ENCODE measurements at places on chromosomes 5 and 9. TPM values are rescaled to one million over a fixed set of nuclear protein-coding genes. Genes with fewer than 3 reads are reported as not detected.

GRCh38 chr5:6840136-6840793 lies 127.0 kb downstream of the TENT4A start:
- DNase-seq: no peak
- no peak overlapping the region for H3K27ac ChIP-seq
- H3K36me3 ChIP-seq: no peaks in the 10 kb centered on the region
- no peak overlapping the region for H3K4me3 ChIP-seq
- no peaks in the 10 kb centered on the region for H3K27me3 ChIP-seq

DNA sequence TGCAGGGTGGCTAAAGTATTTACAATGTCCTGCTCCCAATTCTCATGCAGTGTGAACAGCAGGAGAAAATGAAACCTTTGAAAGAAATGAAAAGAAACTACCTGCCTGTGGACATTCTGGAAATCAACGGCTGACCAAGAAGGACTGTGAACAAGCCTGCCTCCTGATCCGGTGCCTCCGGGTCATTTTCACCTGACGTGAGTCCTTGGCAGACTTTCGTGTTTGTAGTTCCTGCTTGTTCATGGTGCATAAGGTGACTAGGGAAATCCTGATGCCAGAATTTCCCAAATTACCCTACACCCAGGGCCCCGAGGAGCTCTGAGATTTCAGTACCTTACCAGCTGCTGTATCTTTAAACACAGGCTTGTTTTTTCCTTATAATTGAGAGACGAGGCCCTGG lies 317.5 kb downstream of the TLE1 start:
- no peak for DNase-seq
- H3K27ac ChIP-seq: peak overlapping the region; percentile 34
- no peaks in the 10 kb centered on the region for H3K36me3 ChIP-seq

- DNase-seq: no peak
- H3K36me3 ChIP-seq: no peaks in the 10 kb centered on the region
- no peak overlapping the region for H3K27ac ChIP-seq
- no peaks in the 10 kb centered on the region for H3K27me3 ChIP-seq
These were observed 27.1 kb downstream of the LHX6 start for GRCh38 chr9:122201641-122202040.

GRCh38 chr9:131012023-131012334 lies 3.0 kb downstream of the LAMC3 start:
- no peak for DNase-seq
- H3K4me1 ChIP-seq: no peaks in the 10 kb centered on the region
- no peaks in the 10 kb centered on the region for H3K27me3 ChIP-seq
- no peak overlapping the region for H3K27ac ChIP-seq
- no peaks in the 10 kb centered on the region for H3K36me3 ChIP-seq
- no peak overlapping the region for H3K4me3 ChIP-seq

GRCh38 chr5:37882636-37883035 lies 42.8 kb upstream of the GDNF start:
- H3K4me3 ChIP-seq: no peak overlapping the region
- no peaks in the 10 kb centered on the region for H3K4me1 ChIP-seq
- H3K27me3 ChIP-seq: no peaks in the 10 kb centered on the region
- no peaks in the 10 kb centered on the region for H3K36me3 ChIP-seq
- DNase-seq: no peak

Gene NMUR2
- total RNA-seq: not detected

Gene CMBL
- total RNA-seq: 0.75 TPM
